Forelimb muscle (tissue), 1 donor: ENCODE measurements at places on chromosomes 16 and 17. TPM values are rescaled to one million over a fixed set of nuclear protein-coding genes. Genes with fewer than 3 reads are reported as not detected.
A peak's percentile ranks its signal among the peaks of the same experiment; 100 is the strongest.

- no peak for DNase-seq
Observed at GRCh38 chr16:76964464-76965154, 226.4 kb upstream of the MON1B start.

DNA sequence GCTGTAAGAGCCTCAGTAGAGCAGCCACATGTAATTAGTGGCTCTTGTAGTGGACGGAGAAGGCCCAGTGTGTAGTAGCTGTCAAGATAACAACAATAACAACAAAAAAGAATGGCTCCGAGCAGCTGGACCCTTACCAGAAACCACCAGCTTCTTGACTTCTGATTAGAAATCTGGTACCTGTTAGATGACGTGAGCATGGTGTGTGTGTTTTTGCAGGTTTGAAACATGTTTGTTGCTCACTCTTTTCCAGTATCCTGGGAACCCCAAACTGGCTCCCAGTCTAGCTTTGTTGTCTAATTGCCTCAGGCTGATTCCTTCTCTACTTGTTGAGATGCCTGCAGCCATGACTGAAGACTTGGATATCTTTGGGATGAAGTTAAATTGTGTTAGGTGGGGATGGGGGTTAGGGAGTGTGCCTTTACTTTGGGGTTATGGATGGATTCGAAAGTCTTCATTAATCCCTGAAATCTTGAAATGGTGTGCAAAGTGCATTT is 21.0 kb downstream of the IGF2BP1 start:
- DNase-seq, result no peak

DNA sequence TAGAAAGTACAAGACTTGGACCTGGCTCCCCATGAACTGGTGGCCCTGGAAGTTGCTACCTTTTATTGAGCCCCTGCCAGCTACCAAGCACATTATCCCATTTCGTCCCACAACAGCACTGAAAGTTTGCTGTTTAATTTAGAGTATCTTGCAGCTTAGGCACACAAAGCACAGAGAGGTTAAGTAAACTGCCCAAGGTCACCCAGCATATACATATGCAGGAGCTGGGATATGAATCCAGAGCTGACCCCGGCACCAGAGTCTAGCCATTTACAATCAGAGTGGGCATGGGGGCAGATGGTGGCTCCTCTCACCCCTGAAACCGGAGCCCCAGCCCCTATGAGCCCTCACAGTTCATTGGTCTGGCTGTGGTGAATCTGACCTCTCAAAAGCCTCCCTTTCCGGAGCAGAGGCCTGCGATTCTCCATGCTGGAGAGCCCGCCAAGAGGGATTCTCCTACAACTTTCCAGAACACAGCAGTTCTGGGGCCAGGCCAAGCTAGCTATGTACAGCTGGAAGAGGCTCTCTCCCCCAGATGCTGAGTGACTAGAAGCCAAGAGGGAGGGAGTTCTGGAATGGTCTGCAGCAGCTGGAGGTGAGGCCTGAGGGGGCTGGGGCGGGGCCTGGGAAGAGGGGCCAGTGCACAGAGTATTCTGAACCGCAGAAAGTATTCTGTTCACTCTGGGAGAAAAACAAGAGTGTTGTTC is 58.3 kb downstream of the SREBF1 start:
- peak; percentile 99 for DNase-seq

DNA sequence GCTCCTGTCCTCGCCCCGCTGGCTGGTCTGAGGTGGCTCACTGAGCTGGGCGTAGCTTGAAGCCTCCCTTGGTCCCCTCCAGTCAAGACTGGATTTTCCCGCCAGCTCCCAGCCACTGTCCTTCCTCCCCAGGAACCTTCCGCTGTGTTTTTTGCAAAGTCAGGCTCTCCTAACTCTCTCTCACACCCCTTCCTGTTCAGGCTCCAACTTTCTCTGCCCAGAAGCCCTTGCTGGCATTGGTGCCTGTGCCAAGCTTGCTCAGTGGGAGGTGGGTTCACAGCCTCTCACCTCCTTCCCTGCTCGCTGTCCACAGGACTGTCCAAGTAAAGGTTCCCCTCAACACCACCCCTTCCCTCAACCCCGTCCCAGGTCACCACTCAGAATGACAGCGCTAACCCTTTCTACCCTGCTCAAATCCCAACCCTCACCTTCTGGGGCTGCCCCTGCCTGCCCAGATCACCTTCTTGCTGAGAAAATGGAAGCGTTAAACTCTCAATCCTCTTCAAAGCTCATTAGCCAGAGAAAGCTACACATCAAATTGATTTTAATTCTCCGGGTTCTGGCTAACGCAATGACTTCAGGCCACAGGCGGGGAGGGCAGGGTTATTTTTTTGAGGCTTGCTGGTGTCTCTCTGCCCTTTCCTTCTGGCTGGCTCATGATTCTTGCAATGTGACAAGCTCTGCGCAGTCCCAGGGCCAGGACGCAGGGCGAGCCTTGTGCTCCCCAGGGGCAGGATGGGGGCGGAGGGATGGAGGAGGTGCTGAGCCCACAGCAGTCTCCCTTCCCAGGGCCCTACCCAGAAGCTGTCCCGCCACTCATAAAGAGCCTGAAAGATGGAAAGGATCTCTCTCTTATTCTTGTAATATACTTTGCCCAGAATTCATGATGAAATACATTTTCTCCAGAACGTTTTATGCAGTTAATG is 357.2 kb upstream of the TNRC6C start:
- no peak for DNase-seq

GRCh38 chr17:17929655-17930380 is 42.4 kb downstream of the TOM1L2 start:
- DNase-seq, result no peak

DNA sequence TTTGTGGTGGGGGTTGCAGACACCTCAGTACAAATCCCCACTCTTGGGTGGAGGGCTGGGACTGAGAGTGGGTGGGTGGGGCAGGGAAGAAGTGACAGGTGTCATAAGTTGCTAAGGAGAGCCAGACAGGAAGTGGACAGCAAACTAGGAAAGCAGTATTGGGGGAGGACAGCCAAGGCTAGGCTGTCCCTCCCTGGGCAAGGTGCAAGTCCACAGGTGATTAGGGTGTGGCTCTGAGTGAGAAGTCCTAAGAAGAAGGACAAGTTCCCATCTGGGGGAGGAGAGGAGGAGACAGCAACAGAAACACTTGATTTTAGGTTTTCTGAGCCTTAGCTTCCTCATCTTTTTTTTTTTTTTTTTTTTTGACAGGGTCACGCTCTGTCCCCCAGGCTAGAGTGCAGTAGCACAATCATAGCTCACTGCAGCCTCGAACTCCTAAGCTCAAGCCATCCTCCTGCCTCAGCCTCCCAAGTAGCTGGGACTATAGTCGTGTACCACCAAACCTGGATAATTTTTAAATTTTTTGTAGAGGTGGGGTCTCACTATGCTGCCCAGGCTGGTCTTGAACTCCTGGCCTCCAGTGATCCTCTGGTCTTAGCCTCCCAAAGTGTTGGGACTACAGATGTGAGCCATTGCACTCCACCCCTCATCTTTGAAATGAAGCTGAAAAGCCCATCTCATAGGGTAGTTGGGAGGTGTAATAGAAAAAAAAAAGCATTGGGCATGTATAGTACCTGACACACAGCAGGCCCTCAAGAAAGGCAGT is 2.5 kb downstream of the MAPK3 start:
- DNase-seq, result no peak

DNA sequence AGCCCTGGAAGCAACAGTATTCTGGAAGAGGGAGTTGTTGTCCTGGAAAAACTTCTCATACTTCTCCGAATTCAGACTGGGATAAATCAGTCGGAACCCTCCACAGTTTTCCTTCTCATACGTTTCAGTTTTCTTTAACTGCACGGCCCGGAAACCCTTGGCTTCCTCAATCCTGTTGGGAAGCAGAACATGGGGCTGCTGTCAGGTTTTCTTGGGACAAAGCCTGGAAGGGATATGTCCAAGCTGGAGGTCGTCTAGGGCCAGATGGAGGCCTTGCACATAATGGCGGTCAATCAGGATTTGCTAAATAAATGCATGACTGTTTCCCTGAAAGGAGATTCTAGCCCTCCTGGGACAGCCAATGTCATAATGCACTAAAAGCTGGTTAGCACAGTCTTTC is 29.2 kb downstream of the TTLL6 start:
- no peak for DNase-seq

DNA sequence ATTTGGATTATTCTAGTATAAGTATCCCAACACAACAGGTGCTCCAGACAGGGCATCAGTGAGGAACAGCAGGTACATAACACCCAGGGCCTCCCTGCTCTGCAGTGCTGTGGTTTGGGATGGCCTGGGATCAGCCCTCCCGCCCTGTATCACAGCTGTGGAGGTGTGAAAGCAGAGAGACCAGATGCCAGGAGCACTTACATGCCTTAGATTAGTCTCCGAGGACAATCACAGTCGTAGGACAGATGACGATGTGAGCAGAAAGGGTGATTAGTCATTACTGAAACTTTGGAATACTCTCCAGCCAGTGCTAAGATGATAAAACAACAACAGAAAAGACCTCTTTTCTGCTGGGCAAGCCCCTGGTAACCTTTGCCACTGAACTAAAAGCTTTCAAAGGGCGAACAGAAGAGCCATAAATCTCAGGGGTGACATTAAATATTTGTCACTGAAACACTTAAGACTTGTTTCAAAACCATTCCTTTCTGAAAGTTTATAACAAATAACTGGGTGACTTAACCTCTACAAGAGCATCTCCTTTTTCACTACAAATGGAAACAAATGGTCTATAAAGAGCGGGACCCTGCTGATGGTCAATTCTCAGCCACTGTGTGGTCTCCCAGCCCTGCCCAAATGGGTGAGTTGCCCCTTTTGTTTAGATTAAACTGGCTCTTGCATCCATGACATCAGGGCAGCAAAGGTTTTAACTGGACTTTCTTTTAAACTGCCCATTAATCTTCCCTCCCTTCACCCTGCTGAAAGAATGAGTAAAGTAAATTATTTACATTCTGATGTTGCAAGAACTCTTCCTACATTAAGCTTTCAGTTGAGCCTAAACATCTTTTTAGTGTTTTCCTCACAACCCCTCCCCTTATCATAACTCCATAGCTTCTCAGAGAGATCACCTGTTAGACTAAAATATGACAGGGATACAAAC is 183.1 kb upstream of the COX10 start:
- no peak for DNase-seq

GRCh38 chr17:16516594-16517051 is 24.6 kb upstream of the LRRC75A start:
- DNase-seq, result no peak

DNA sequence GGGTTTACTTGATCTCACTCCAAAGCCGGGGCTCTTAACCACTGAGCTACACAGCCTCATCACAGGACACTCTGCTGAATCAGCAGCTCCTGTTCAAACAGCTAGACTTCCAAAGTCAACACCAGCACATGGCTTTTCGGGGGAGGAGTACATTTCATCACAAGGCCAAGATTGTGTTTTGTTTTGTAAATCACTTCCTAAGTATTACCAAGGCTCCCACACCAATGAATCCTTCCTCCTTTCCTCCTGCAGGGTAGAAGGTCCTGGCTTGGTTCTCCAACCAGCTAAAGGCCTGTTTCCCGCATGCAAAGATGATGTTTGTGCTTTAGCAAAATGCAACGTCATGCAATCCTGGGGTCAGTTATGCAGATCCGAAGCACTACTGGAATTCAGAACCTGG is 152.5 kb downstream of the XYLT1 start:
- no peak for DNase-seq

- DNase-seq, result peak; percentile 38
Observed at GRCh38 chr17:40399185-40399584, 18.5 kb downstream of the TOP2A start.

DNA sequence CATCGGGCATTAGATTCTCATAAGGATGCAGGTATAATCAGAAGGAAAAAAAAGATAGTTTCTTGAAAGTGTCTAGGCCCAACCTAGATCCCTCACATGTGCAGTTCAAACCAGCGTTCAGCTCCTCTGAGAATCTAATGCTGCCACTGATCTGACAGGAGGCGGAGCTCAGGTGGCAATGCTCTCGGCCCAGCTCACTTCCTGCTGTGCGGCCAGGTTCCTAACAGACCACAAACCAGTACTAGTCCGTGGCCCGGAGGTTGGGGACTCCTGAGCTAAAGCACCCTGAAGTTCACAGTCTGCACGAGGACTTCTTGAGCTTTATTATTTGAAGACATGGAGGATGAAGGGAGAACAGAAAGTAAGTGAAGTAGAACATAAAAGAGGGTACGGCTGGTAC is 16.8 kb downstream of the SMCR8 start:
- DNase-seq, result no peak

GRCh38 chr17:38415250-38416194 is 12.7 kb upstream of the ARHGAP23 start:
- no peak for DNase-seq

DNA sequence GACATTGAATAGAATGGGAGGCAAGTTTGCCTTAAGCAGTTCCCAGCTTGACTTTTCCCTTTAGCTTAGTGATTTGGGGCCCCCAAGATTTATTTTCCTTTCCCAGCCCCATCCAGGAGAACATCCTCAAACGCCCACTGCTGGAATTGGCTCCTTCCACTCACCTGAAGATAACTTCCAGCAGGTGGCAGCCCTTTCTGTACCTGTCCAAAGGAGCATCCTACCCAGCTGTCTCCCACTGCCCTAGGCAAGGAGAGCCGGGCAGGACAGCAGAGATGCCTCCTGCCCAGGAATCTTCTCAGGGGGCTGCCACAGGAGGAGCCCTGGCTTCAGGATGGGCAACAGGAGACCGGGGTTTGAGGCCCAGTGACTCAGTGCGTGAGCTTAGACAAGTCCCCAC is 6.4 kb downstream of the CACNG5 start:
- DNase-seq, result no peak

DNA sequence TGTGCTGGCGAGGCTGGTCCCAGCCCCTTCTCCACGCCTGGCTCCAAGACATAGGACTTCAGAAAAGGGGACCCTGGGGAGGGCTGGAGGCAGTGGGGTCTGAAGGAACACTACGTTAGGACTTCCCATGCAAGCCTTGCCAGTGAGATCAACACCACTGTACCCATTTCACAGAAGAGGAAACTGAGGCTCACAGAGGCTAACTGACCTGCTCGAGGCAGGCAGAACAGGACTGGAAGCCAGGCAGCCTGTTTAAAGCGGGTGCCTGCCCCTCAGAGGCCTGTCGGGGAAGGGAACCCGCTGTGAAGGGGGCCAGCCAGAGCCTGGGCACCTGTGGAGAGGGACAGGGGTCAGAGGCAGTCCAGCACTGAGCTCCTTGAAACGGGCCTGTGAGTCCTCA is 32.3 kb downstream of the PEMT start:
- no peak for DNase-seq

DNA sequence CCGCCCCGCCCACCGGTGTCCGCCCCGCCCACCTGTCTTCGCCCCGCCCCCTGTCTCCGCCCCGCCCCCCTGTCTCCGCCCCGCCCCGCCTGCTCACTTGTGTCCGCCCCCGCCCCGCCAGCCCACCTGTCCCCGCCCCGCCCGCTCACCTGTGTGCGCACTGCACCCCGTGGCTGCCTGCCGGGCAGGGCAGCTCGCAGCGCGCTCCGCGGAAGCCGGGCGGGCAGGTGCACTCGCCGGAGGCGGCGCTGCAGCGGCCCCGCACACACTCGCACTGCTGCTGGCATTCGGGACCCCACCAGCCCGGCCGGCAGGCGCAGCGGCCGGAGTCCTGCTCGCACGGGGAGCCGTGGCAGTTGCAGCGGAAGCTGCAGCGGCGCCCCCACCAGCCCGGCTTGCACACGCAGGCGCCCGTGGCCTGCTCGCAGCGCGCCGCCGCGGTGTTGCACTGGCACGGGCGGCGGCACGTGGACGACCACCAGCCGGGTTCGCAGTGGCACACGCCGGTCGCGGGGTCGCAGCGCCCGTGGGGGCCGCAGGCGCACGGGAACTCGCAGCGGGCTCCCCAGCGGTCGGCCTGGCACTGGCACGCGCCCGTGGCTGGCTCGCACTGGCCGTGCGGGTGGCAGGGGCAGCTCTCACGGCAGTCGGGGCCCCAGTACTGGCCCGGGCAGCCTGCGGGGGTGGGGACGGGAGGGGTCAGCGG is 2.1 kb downstream of the SCARF1 start:
- no peak for DNase-seq

ZFP3 gene
- polyA plus RNA-seq, result 11.8 TPM

CFAP52 gene
- 0.16 TPM for polyA plus RNA-seq

INPP5K gene
- polyA plus RNA-seq, result 27.5 TPM

ABCC12 gene
- polyA plus RNA-seq, result 0.33 TPM

GAST gene
- not detected for polyA plus RNA-seq

KRT33B gene
- polyA plus RNA-seq, result not detected
